ENCODE measurements at places on chromosomes 13 and 19.

GRCh38 chr13:78382491-78382890 is 220.9 kb downstream of the POU4F1 start:
- no peak for DNase-seq

DNA sequence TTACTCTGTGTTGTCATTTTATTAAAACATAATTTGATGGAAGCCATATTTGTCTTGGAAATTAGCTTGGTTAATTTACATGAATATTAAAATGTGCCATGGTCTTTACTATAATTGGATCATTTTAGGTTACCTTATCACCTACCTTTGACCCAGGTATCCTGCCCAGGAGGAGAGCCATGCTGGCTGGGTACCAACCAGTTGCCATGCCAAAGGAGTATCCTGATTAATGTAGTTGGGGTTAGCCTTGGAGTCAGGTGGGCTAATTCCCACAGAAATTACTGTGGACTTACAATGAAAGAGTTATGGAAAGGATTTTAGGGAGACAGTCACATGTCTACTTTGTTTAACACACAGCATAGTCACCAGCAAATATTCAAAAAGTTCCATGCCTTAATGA is 32.0 kb downstream of the NDFIP2 start:
- no peak for DNase-seq

DNA sequence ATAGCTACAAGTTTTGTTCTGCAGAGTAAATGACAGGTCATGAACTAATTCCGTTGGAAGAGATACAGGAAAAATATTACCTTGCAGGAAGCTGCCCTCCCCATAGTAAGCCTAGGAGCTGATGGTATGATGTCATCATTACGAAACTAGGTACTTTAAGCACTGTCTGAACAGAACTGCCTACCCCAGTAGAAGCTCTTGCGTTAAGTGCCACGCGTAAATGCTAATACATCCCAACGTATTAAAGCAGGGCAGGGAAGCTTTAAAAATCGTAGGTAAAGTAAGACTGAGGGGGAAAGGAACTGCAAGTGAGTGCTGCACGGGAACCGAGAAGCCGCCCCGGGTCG is 572 bp downstream of the UGGT2 start:
- no peak for DNase-seq

- no peak for DNase-seq
Measured at GRCh38 chr19:42290523-42291434, 11.2 kb upstream of the PRR19 start.

DNA sequence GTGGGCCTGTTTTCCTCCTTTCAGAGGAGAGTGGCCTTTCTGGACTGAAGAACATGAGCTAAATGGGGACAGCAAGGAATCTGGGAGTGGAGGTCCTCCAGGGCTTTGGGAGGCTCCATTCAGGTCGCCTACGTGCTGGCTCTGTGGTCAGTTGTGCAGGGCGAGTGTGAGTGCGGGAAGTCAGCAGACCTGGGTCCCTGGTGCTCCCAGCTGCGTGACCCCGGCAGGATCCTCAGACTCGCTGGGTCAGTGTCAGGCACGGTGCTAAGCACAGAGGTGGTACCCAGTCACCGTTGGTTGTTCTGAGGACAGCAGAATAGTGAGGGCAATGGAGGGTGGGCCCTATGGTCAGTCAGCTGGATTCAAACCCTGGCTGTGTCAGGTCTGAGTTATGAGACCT is 85.8 kb downstream of the SIPA1L3 start:
- no peak for DNase-seq
